ENCODE measurements at places on chromosomes 3 and 15.

DNA sequence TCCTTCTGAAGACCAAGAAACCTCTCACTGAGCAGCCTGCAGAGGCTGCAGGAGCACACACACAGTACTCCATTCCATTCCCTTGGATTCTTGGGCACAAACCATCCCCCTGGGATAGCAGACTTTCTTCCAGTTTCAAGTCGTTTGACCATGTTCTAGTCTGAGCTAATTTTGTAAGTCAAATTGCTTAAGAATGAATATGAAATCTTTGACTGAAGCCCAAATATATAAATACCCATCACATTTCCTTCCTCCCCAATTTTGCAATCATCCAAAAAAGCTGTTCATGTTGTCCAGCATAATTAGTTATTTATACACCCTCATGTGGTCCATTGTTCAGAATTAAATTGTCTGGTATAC is 231.2 kb upstream of the TPRG1 start:
- DNase-seq = no peak

DNA sequence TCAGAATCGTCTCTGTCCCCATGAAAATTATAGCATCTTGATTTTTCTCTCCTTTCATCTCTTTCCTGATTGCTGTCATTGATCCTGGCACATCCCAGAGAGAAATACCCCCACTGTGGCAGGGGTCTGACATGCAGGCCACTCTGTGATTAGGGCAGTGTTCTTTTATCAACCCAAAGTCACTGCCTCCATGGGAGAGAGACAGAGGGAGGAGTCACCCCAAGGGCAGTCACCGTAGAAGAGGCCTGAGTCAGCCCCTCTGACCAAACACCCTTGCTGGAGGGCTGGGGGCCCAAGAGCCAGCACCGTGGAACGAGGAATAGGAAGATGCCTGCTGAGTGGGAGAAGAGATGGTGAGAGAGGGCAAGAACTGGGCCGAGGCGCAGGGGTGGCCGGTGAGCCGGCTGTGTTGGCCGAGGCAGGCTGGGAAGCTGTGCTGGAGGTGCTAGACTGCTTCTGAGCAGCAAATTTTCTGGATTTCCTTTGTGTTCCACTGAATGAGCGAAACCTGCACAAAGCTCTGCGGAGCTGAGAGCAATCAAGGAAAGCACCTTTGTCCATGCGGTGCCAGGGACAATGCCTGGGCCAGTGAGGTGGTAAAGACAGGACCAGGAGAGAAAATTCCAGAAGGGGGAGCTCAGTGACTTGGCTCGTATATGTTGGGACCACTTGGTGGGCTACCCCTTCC is 103.8 kb downstream of the ADCY5 start:
- DNase-seq = no peak

DNA sequence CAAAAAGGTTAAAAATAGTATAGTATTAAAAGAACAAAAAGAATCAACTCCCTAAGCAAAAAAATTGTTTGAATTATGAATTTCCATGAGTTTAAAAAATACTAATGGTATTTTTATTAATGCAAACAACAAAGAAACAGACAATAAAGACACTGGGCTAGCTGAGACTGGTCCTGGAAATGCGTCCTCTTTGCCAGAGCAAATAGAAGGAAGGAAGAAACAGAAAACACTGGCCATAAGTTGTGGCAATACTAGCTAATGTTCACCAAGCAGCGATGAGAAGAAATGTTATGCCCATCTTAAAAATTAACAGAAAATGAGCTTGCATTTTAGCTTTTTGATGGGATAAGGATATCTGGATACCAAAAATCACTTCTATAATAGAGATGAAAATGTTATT is 88.6 kb downstream of the TBL1XR1 start:
- no peak for DNase-seq

DNA sequence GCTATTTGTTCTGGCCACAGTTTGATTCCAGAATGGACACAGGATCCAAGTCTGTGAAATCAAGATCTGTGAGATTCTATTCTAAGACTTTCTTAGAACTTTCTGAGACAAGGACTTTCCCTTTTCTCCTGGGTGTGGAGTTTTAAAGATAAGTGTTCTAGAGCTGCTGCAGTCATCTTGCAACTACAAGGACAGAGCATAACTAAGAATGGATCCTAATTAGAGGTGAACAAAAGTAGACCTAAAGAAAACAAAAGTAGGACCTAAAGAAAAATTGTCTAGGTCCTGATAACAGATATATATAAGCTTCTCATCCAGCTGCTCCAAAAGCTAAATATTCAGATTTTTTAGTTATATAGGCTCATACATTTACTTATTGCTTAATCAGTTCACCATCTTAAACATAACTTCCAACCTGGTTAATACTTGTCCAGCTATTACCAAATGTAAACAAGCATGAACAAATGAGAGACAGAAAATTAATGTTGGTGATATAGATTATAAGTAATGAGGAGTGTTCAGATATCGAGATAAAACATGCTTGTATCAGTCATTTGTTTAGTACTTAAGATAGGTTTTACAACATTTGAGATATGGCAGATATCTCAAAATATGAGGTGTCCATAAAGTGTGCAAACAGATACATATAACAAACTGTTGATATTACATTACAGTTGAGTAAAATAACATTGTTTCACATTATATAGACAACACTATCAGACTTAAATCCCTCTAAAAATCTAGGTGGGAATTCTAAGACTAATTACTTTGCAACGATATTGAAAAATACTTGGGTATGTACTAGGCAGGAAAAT is 75.1 kb downstream of the CD200 start:
- DNase-seq = no peak

DNA sequence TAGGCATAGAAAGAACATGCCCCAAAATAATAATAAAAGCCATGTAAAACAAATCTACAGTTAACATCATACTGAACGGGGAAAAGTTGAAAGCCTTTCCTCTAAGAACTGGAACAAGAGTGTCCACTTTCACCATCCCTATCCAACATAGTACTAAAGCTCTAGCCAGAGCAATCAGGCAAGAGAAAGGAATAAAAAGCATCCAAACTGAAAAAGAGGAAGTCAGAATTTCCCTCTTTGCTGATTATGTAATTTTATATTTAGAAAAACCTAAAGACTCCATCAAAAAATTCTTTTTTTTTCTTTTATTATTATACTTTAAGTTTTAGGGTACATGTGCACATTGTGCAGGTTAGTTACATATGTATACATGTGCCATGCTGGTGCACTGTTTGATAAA is 661.6 kb upstream of the CBLB start:
- DNase-seq = no peak

- no peak for DNase-seq
These were observed 24.3 kb upstream of the GP5 start for GRCh38 chr3:194423317-194423716.

GRCh38 chr15:88608607-88609181 is 12.4 kb upstream of the AEN start:
- no peak for DNase-seq

- no peak for DNase-seq
These were observed 18.0 kb downstream of the ZNF148 start for GRCh38 chr3:125357032-125357658.

- DNase-seq = no peak
These were observed 36.5 kb upstream of the KLHL6 start for GRCh38 chr3:183591881-183592521.

GRCh38 chr15:50256188-50257041 is 9.1 kb downstream of the HDC start:
- DNase-seq = no peak

- no peak for DNase-seq
These were observed 9.8 kb downstream of the SEMA6D start for GRCh38 chr15:47727137-47727536.

DNA sequence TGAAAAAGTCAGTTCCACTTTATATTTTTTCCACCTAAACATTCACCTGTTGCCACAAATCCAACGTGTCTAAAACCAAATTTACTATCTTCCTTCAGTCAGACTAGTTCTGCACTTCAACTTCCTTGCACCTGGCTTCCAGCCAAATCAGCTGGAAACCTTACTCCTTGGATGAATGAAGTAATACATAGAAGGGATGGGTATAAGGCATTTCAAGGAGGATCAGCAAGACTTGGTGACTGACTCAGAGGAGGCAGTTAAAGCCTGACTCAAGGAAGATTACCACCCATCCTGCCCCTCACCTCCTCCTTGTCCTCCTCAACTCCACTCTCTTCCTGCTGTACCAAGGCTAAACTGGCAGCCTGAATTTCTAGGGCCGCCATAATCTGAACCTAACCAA is 37.1 kb downstream of the QTRT2 start:
- peak; percentile 68 for DNase-seq

DNA sequence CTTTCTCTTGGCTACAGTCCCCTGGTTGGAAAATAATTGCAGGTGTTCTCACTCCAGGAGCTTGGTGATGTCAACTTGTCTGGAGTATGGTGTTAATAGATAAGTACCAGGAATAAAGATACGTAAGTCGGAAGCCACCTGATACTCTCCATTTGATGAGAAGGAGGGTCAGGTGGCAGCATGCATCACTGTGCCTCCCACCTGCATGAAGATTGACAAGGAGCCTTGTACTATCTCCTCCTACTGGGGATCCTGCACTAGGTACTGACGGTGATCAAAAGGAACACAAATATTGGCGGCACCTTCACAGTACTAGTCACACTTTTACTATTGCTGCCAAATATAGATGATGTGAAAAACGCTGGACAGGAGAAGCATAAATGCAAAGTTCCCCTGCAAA is 32.6 kb upstream of the GABRB3 start:
- DNase-seq = no peak

- no peak for DNase-seq
These were observed 139.8 kb downstream of the ATG7 start for GRCh38 chr3:11411956-11412355.

All from smooth muscle cell of the brain vasculature (primary cell).